ENCODE measurements at places on chromosomes 1 and 21. TPM values are rescaled to one million over a fixed set of nuclear protein-coding genes. Genes with fewer than 3 reads are reported as not detected.

- no peak for DNase-seq
Observed at GRCh38 chr1:80534606-80535360, 1266.0 kb upstream of the ADGRL2 start.

DNA sequence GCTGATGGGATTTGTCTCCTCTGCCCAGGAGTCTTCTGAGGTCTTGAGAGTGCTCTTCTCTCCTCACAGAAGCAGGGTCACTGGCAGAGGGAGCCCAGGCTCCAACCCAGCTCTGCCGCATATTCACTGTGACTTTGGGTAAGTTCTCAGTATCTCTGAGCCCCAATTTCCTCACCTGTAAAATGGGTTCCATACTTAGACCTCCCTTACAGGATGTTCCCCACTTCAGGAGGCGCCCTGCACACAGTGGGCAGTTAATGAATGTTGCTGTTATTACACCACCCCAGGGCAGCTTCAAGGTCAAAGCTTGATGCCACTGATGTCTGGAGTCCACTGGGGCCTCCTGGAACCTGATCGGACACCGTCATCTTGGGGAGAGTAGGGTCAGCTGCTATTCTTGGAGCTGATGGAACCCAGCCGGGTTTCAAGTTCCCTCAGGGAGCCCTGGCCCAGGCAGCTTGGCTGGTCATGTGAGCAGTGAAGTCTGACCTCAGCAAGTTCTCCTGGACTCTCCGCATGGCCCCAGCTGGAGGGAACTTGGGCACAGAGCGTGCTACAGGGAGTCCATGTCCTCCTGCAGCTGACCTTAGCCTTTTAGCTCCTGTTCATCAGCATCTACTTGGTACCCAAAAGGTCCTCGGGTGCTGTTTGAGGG, 21.8 kb downstream of the COA7 start:
- DNase-seq = no peak

Gene LCE1A
- not detected for total RNA-seq

DNA sequence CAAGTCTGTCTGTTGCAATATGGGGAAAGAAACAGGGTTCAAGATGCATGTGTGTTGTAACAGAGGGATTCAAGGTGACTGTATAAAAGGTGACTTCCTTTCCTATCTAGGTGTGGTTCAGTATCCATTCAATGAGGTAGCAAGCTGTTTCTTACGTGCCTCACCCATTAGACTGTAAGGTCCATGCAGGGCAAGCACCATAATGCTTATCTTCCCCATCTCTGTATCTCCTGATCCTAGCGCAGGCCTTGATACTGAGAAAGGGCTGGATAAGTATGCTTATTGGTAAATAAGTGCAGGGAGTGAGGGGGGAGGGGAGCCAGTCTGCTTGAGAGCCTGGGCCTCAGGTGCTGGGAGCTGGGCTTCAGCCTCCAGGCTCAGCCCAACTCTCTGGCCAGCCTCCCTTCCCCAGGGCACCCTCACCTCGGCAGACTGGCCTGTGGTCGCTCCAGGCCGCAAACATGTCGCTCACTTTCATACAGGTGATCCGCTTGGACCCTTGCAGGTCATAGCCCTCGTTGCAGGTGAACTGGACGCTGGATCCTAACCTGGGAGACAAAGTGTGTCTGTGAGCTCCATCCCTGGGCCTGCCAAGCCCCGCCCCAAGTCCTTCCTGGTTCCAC, 44.5 kb upstream of the HMGB4 start:
- no peak for DNase-seq

- DNase-seq = no peak
Observed at GRCh38 chr1:165600793-165601192, 30.2 kb upstream of the MGST3 start.

Gene SLC25A34
- total RNA-seq = 1.8 TPM

GRCh38 chr1:3869751-3870301, 12.6 kb downstream of the DFFB start:
- DNase-seq = no peak

Gene MACO1
- 24.0 TPM for total RNA-seq

All from breast epithelium (tissue), 4 donors.